NCI-H2081 treated with DMSO at 0.1 percent for 48 hours (cell line): ENCODE measurements at places on chromosomes 7 and 10.

- no peak for DNase-seq
These were observed 23.1 kb upstream of the BMPER start for GRCh38 chr7:33882040-33882837.

- no peak for DNase-seq
These were observed 18.0 kb downstream of the NUDT5 start for GRCh38 chr10:12177642-12178041.

DNA sequence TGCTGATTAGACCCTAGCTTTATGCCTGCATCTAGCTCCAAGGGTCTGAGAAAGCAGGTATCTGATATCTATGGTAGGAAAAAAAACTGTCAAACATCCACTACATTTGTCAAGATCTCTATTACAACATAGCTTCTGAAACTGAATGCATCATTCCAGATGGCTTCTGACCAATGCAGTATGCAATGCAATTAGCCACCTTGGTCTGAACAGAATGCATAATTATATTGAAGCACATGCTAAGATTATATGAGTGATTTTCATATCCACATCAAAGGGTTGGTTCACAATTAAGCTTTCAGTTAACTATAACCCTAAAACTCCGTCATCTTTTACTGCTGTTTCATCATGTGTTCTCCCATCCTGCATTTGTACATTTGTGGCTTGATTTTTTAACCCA, 271.4 kb downstream of the POLR1F start:
- no peak for DNase-seq

GRCh38 chr10:12476656-12477055, 127.3 kb downstream of the CAMK1D start:
- no peak for DNase-seq

DNA sequence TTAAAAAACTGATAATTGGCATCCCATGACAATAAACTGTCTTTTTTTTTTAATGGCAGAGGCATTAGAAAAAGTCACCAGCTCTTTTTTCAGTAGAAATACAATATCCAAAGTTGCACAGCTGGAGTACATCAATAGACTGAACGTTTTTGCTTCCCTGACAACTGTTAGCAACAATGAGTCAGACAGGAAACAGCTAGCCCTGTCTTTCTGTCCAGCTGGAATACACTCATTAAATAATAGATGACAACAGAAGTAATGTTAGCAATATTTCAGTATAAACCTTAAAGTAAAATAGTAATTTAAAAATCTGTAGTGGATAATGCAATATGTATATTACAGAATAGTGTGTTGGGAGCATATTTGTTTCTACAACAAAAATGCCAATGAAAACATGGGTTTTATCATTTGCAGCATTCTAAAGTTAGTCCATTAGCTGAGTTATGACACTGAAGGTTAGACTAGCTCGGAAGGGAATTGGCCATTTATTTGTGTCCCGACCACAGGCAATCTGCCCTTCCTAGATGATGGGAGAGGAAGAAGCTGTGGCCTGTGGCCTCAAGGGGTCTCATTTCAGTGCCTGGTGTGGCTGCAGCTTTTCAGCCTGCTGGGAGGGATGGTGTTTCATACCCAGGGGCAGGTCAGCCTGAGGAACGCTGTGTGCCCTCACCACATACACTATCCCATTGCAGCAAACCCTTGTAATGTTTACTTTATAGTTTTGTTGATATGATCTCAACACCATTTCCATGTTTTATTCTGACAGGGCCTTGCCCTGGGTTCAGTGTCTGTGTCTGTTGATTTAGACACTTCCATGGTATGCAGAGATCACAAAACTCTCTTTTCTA, 173.3 kb downstream of the SLC16A9 start:
- no peak for DNase-seq

DNA sequence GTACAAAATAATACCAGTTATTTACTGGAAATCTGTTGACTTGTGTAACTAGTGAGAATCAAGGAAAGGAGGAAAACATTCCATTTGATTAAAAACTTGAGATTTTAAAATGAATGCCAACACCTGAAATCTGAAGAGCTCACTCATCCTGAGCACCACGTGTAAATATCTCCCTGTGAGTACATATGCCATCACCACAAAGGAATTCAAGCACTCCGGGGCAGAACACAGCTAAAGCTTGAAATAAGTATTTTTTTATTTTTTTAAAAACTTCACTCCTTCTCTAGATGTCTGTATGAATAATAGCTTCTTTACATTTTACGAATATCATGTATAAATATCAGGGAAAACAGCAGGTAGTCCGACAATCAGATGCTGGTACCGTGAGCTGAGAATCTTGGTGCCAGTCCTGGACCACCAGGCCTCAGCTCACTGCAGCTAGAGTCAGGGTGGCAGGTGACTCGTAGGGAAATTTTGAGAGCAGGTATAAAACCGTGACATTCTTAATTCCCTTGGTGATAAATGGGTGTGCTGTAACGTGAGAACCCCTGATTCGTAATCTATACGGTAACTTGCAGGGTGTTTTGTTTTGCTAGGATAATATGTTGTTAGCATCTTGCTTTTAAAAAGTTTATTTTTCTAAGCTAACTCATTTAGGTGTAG, 12.7 kb downstream of the LMTK2 start:
- DNase-seq: no peak
